ENCODE measurements at places on chromosomes 6 and 20.

DNA sequence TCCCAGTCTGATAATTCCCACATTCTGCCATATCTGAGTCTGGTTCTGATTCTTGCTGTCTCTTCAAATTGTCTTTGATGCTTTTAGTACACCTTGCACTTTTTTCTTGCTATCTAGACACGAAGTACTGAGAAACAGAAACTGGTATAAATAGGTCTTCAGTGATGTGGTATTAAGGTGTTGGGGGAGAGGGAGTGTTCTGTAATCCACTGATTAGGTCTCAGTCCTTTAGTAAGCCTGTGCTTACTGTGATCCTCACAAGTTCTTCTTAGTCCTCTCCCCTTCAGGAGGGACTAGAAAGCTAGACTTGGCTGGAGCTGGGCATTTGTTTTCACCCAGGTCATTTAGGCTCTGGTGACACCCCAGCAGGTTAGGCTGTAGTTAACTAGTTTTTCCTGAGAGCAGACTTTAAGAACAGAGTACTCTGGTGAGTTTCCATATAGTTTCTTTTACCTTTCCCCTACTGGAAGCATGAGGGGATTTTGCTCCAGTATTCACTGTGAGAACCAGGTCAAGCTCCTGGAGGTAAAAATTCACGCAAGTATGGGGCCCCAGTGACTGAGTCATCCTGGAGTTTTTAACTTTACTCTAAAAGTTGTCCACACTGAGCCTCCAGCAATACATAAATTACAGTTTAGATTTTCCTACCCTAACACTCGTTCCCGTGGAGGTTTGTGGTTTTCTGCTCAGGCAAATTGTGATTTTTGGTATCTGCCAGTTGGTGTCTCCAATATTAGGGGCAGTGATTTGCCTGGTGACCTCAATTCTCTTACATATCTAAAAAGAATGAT is 154.6 kb downstream of the CDKAL1 start:
- DNase-seq: no peak

DNA sequence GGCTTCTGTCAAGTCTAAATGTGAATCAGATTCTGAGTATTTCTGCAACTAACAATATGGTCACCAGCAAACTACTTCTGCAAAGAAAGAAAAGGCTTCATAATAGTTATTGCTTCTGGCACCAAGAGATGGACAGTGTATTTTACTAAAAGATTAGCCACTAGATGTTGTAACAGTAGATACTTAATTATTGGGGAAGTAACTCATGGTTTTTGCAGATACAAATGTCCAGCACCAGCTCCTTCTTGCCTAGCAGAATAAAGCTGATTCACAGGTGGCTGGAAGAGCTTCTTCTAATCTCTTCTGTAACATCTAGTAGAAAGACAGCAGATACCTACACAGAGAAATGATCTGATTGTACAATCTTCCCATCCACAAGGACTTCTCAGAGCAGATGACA is 21.2 kb downstream of the ATXN1 start:
- no peak for DNase-seq

DNA sequence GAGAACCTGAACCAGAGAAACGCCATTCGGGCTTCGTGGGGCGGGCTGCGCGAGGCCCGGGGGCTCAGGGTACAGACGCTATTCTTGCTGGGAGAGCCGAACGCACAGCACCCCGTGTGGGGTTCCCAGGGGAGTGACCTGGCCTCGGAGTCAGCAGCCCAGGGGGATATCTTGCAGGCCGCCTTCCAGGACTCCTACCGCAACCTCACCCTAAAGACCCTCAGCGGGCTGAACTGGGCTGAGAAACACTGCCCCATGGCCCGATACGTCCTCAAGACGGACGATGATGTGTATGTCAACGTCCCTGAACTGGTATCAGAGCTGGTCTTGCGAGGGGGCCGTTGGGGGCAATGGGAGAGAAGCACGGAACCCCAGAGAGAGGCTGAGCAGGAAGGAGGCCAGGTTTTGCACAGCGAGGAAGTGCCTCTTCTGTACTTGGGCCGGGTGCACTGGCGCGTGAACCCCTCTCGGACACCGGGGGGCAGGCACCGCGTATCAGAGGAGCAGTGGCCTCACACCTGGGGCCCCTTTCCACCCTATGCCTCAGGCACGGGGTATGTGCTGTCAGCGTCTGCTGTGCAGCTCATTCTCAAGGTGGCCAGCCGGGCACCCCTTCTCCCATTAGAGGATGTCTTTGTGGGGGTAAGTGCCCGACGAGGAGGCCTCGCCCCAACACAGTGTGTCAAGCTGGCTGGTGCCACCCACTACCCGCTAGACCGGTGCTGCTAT is 904 bp downstream of the B3GALT4 start:
- DNase-seq: no peak

GRCh38 chr6:4018171-4018923 is 60.6 kb downstream of the FAM217A start:
- peak; percentile 94 for DNase-seq

DNA sequence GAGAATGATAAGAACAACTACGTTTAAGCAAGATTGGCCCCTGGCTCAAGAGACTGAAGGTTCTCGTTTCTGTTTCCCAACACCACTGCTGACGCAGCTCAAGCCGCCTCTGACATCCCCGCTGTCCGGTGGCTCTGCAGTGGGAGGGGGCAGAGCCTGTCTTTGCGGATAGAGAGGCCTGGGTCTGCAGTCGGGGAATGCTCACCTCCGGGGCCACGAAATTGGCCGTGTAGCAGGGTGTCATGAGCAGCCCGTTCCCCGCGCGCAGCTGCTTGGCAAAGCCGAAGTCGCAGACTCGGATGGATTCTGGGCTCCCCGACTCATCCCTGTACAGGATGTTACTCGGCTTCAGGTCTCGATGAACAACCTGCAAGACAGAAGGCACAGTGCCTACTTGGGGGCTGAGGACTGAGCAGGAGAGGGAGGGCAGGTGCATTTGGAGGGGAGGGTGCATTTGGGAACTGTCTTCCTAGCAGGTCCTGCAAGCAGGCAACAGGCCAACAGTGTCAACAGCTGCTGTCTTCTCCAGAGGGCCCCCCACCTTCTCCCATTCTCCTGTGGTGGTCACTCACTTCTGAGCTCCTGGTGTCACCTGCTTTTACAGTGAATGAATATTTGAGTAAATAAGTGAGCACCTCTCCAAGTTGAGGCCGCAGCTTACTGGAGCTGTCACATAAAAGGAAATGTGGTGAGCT is 40.5 kb upstream of the MPC1 start:
- no peak for DNase-seq

DNA sequence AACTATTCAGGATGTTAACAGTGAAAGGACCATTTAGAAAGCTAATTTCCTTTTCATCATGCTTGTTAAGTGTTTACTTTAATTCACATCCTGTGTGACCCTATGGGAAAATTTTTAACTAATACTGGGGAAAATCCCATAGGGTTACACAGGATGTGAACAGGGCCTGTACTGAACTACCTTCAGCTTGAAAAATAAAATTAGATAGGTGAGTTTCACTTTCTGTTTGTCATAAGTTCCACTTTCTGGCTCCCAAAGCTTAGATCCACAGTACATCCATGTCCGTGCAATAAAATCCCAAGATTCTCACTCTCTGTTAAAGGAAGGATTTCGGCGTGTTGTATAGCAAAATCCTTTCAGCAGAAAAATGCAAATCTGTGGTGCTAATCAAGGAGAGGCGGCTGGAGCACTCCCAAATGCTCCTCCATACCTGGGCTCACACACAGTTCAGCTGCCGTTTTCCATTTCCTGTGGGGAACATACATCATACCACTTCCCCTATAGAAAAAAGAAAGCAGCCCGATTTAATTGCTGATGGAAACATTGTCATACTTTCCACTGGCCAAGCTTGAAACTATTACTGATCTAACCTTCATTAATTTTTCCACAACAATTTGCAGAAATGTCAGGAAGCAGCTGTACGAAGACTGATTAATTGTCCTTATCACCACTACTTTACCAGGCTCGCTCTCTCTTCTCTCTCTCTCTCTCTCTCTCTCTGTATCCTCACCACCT is 125.2 kb downstream of the HIVEP2 start:
- DNase-seq: peak; percentile 37

- no peak for DNase-seq
Observed at GRCh38 chr6:163423696-163424095, 9.2 kb downstream of the QKI start.

- DNase-seq: no peak
Observed at GRCh38 chr6:7911345-7911725, 747 bp upstream of the TXNDC5 start.

DNA sequence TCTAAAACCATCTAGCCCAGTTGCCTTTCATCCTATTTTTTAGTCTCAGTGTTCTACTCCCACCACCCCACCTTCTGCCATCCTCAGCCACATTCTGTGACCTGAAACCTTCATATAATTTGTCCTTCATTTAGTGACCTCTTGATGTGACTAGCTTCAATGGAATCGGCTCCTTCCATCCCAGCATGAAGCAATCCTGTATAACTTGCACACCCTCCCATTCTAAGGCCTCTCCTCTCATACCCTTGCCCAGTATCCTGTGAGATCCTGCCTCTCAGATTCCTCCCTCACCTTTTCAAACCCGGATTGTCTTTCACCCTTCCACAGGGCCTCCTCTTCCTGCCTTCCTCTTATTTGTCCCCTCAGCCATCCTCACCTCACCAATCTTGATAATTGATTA is 3.1 kb downstream of the ZNF76 start:
- DNase-seq: no peak

DNA sequence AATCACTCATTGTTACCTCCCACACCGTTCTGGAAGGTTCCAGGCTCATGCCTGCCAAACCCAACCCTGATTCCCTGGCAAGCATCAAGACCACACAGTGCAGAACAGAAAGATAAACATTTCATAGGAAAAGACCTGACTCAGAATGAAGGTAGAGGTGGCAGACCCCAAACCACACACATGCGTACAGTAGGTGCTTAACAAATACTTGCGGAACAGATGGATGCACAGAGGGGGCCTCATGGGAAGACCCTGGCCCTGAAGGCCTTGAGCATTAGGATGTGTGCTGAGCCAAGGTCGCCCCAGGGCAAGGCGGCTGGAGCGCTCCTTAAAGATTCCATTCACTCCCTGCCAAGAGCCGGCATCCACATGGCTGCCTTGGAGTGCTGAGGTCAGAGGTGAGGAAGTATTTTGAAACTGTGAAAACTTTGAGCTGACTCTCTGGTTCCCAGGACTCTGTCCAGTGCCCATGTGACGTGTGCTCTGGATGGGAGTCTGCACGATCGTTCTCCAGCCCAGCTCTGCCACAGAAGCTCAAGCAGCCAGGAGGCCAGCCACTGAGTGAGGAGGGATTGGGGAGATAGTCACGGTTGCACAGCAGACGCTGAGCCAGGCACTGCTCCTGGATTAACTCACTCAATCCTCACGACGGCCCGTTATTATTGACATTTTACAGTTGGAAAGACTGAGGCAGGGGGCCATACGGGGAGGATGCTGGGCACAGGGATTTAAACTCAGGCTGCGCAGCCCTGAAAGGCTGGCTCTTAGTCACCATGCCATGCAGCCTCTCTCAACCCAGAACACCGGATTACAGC is 65.5 kb upstream of the AFDN start:
- DNase-seq: no peak

DNA sequence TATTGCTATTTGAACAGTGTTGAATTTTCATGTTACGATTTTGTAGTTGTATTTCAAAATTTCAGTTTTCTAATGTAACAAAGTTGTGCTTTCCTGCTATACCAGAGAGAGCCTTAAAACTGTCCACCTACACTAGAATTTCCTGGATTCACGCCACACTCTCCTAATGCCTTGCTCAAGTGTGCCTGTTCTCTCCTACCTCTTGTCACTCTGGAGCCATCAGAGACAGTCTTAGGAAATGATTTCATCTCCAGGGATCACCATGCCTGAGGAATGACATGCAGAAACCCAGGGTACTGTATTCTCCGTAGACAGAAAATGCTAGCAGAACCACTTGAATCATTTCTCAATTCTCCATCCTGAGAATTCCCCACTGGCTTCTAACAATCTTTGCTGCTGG is 667.6 kb downstream of the KIF16B start:
- DNase-seq: no peak

- no peak for DNase-seq
Observed at GRCh38 chr6:148528292-148528691, 185.7 kb downstream of the SASH1 start.

DNA sequence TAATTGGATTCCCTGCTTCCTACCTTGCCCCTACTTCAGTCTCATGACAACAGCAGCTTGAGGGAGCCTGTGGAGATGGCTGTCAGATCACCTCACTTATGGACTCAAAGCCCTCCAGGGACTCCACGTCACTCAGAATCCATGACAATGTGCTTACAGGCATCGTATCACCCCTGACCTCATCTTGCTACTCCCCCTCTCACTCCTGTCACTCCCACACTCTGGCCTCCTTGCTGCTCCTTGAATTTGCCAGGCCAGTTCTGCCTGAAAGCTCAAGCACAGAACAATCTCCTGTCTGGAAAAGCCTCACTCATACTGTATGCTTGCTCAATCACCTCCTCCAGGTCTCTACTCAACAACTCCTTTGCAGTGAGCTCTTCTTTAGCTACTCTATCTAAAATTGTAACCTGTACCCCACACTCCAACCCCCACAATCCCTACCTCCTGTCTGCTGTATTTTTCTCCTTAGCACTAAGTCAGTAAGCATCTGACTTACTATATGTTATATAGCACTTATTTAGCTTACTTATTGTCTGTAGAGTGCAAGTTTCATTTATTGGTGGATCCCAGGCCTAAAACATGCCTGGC is 10.7 kb upstream of the GSTA4 start:
- DNase-seq: no peak

DNA sequence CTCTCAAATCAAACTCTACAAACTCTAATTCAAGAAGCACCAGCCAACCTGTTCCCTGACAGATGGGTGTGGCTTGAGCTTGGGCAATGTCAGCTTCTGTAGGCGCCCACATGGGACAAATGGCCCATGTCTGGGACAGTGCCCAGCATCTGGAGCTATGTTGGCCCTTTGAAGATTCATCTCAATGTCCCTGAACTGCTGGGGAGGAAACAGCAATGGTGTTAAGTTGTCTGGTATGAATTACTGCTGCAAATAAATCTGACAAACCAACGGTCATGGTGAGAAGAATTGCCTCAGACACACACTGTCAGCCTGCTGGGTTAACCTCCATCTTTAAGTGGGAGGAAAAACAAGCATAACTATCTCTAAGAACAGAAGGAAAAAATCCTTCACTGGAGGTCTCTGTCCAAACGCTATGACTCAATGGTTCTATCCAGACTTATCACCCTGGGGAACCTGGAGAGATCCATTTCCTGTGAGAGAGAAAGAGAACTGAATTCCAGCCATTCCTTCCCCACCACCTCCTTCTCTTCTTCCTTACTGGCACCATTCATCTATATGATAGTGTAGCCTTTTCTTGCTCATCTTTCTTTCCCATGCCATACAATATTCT is 274.9 kb downstream of the CDH26 start:
- no peak for DNase-seq

- DNase-seq: no peak
Observed at GRCh38 chr20:20498076-20498861, 130.4 kb downstream of the INSM1 start.

DNA sequence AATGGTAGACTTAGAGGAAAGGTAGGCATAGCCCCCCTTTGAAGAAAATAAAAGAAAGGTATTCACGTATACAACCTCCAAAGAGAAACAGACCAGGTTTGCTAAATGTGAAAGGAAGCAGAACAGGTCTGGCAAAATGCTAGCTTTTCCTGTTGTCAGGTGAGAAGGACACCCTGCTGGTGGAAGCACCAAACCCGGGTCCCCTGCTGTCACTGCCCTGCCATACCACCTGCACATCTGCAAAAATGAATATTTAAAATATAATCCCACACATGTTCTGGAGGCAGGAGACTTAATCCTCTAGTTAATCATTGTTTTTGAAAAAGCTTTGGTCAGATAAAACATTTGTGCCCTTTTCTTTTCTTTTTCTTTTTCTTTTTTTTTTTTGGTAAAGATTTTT is 48.9 kb upstream of the OLIG3 start:
- no peak for DNase-seq

GRCh38 chr6:169172946-169173345 is 80.7 kb downstream of the THBS2 start:
- no peak for DNase-seq

All from HL-60 (cell line).